Activated CD4-positive, alpha-beta T cell treated with anti-CD3 and anti-CD28 coated beads for 1 hour (primary cell): ENCODE measurements at places on chromosomes 5 and 9.
A peak's percentile ranks its signal among the peaks of the same experiment; 100 is the strongest.

GRCh38 chr5:132378580-132378979 lies 9.1 kb downstream of the SLC22A5 start:
- DNase-seq, result no peak

GRCh38 chr9:130320723-130321481 lies 55.3 kb downstream of the HMCN2 start:
- DNase-seq, result no peak

DNA sequence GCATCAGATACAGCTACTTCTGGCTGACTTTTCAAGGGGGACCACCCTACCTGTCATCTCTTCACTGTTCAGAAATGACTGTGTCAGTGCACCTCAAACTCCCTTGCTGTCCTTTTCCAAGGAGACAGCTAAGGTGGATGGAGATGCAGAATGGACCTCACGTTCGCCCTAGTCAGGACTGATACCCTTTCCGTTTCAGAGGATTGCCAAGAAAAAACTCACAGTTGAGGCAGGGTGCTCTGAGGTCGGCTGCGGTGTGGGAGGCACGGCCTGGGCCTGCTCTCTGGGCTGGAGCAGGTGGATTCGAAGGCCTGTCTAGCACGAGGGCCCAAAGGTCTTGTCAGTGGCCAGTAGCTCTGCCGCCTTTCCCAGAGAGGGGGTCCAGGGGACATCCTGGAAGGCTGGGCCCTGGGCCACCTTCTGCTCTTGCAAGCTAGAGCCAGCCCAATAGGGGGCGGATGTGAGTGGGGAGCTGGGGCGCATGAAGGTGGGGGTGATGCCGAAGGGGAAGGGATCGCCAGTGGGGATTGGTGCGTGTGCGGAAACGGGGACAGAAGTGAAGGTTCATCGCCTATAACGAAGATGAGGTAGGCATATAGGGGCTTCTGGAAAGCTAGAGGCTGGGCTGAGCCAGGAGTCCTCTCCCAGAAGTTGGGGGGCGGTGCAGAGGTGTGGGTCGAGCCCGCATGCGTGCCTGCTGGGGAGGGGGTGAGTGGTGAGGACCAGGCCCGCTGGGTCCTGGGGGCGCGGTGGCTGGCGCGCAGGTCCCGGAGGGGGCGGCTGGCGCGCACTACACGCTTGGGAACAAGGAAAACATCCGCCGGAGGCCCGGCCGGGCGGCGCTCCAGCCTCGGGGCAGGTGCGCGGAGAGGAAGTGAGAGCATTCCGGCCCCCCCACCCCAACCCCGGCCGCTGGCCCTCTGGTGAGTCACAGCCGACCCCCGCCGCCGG lies 2.5 kb upstream of the MSMP start:
- DNase-seq, result peak; percentile 62

- no peak for DNase-seq
These were observed 13.5 kb upstream of the ANKRD33B start for GRCh38 chr5:10550222-10550995.

DNA sequence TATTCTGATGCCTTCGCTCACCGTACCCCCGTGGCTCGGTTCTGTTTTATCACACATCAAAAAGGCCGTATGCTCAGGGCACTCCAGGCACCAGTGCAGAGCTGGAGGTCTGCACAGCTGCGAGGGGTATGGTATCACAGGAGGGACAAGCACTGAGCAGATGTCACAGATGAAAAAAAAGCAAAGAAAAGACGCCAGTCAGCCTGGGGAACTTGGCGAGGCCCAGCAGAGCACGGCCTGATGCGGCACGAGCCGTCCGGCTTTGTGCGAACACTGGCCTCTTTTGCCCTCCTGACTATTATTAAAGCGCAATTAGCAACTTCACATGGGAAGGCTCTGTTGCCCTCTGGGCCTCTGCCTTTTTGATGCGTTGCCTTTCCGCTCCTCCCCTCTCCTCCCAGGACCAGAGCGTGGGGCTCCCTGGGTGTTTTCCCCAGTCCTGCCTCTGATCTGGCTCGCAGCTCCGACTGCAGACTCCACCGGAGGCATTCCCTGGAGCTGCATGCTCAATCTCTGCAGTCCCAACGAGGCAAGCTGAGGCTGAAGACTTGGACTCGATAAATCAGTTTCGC lies 44.4 kb downstream of the AK8 start:
- DNase-seq, result no peak

GRCh38 chr5:181053488-181054121 lies 13.5 kb downstream of the BTNL9 start:
- no peak for DNase-seq

GRCh38 chr5:113273948-113274347 lies 160.8 kb downstream of the TSSK1B start:
- DNase-seq, result no peak
